Fibroblast of skin of right quadriceps (primary cell): ENCODE measurements at places on chromosomes 7 and 10.
A peak's percentile ranks its signal among the peaks of the same experiment; 100 is the strongest.

GRCh38 chr10:52452600-52453493 lies 138.8 kb downstream of the DKK1 start:
- DNase-seq, result no peak

- no peak for DNase-seq
Measured at GRCh38 chr10:114839901-114840300, 18.3 kb downstream of the FHIP2A start.

DNA sequence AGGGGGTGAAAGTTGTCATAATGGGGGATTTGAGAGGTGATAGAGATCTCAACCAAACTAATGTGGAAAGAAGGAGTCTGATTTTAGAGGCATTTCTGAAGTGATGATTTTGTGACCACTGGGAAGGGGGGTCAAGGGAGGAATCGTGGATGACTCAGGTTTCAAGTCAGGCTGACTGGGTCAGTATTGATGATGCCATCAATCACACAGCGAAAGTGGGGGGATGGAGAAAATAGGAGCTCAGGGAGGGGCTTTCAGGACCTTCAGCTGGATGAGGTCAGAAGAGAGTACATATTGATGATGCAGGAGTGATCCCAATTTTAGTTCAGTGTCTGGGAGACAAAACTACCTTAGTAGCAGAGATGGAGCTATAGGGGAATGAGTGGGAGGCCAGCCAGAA lies 681.2 kb upstream of the GALNT17 start:
- no peak for DNase-seq

GRCh38 chr10:48523820-48524758 lies 80.8 kb downstream of the ARHGAP22 start:
- DNase-seq, result no peak

GRCh38 chr10:132410779-132411532 lies 14.0 kb downstream of the PWWP2B start:
- DNase-seq, result no peak

- DNase-seq, result no peak
Measured at GRCh38 chr10:74424565-74424964, 273.5 kb downstream of the ADK start.

GRCh38 chr10:88840104-88840503 lies 11.5 kb downstream of the ANKRD22 start:
- no peak for DNase-seq

DNA sequence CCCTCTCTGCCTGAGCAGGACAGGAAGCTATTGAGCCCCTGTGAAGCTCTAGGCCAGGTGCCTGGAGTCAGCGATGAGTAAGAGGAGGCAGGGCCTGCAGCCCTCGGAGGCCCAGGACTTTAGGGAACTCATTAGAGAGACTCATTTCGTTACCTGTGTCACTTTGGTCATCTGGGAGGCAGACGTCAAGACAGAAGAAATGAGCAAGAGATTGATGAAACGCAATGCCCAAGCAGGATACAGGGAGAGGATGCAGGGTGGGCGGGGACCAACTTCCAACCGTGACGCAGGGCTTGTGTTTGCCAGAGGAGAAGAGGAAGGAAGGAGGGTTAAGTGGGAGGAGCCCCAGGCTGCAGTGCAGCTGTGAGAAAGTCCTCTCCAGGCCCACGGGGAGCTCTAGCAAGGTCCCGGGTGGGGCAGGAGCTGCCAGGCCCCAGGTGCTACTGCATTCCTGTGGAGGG lies 26.4 kb upstream of the GNA12 start:
- peak; percentile 64 for DNase-seq

- no peak for DNase-seq
Measured at GRCh38 chr10:628386-629045, 61.0 kb downstream of the DIP2C start.

DNA sequence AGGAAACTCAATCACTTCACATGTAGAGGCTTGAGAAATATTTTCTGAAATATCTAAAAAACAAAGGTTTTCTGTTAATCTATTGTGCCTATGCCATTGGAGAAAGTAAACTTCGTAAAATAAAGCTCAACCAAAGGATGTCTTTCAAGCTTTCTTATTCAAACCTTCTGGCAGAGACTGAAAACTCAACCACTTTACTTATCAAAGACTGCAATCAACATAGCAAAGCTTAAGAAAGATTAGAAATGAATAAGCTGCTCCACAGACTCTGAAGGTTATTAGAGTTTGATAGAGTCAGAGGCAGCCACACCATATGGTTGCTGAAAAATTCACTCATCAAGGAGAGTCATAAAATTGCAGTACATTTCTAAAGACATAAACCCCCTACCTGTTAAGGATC lies 245.8 kb upstream of the MEOX2 start:
- no peak for DNase-seq
